ENCODE measurements at places on chromosomes 1 and 21.

DNA sequence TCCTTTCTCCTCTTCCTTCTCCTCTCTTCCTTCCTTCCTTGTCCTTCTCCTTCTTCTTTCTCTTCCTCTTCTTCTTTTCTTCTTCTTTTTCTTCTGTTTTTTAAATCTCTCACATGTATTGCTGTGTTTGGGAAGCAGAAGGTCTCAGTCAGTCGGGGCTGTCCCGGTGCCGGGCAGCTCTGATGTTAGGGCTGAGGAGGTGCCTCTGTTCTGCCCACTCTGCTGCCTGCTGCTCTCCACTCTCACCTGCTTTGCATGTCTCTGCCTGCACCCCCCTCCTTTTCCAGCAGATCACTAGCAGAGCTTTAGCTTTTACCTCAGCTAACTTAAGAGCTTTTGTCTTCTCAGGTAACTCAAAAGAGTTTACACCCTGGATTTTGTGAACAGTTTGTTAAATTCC is 276.6 kb downstream of the CHRM3 start:
- DNase-seq = no peak

- DNase-seq = peak; percentile 77
Observed at GRCh38 chr21:32626621-32627196, 14.5 kb upstream of the CFAP298 start.

GRCh38 chr1:201596101-201596868 is 57.4 kb downstream of the NAV1 start:
- DNase-seq = no peak

DNA sequence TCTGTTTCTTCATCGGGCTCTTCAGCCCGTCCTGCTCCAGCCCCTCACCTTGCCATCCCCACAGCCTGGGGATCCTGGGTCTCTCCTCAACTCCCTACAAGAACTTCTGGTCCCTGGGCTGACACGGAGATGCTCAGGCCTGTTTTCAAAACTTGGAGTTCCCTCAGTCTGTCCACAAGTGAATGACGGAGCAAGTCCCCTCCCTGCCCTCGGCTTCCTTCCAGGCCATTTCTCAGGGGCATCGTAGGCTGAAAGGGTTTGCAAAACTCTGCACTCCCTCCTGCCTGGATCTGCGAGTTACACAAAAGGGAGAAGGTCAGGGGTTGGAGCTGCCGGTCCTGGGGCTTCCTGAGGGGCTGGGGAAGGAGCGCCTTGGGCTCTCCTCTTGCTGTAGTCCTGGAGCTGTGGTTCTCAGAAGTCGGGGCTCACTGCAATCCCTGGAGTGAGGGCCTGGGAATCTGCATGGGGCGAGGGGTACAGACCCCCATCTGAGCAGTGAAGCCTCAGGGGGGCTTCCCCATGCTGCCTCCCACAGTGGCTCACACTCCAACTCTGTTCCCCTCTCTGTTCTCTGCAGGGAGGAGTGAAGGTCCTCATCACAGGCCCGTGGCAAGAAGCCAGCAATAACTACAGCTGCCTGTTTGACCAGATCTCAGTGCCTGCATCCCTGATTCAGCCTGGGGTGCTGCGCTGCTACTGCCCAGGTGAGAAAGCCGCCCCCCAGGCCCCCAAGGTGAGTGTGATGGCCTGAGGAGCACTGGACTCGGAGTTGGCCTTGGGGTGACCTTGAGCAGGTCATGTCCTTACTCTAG is 100.6 kb upstream of the VAMP3 start:
- no peak for DNase-seq

GRCh38 chr21:44450402-44450801 is 4.9 kb upstream of the LRRC3 start:
- DNase-seq = no peak

DNA sequence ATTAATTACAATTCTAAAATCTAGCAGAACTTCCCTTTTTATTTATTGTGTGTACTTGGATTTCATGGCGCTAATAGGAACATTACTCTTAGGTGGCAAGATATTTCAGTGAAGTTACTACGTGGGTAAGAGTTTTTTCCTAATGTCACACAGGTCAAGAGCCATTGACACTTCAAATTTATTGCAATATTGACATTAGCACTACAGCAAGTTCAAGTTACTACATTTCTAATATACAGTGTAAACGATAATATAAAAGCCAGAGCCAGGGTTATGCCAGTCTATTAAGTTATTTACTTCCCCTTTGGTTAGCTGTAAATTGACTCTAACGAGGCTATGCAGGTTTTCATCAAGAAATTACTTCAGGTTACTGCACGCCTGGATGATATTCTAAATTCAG is 29.7 kb downstream of the CHODL start:
- DNase-seq = no peak

All from GM04504 (cell line).